H1 (cell line): ENCODE measurements at places on chromosomes 11 and 22. TPM values are rescaled to one million over a fixed set of nuclear protein-coding genes. Genes with fewer than 3 reads are reported as not detected.

MS4A4E gene
- not detected in 2 replicates for total RNA-seq

IGLL1 gene
- total RNA-seq, result not detected in 2 replicates

FBLN1 gene
- 168 and 184 TPM in 2 replicates for total RNA-seq

OR52I1 gene
- not detected in 2 replicates for total RNA-seq

LYVE1 gene
- total RNA-seq, result 0.09 TPM in 1 of 2 replicates, not detected in the other

MICAL2 gene
- 4.1 and 4.2 TPM in 2 replicates for total RNA-seq

POU2AF1 gene
- not detected in 2 replicates for total RNA-seq

UPK2 gene
- total RNA-seq, result not detected in 2 replicates

GGT5 gene
- not detected in 2 replicates for total RNA-seq

PRG2 gene
- not detected in 2 replicates for total RNA-seq

ZBTB3 gene
- total RNA-seq, result 76.5 and 76.9 TPM in 2 replicates

MEI1 gene
- total RNA-seq, result 0.36 and 0.54 TPM in 2 replicates

MS4A3 gene
- not detected in 2 replicates for total RNA-seq

KRTAP5-11 gene
- not detected in 2 replicates for total RNA-seq
